ENCODE measurements at places on chromosomes 6 and 20. TPM values are rescaled to one million over a fixed set of nuclear protein-coding genes. Genes with fewer than 3 reads are reported as not detected.

DNA sequence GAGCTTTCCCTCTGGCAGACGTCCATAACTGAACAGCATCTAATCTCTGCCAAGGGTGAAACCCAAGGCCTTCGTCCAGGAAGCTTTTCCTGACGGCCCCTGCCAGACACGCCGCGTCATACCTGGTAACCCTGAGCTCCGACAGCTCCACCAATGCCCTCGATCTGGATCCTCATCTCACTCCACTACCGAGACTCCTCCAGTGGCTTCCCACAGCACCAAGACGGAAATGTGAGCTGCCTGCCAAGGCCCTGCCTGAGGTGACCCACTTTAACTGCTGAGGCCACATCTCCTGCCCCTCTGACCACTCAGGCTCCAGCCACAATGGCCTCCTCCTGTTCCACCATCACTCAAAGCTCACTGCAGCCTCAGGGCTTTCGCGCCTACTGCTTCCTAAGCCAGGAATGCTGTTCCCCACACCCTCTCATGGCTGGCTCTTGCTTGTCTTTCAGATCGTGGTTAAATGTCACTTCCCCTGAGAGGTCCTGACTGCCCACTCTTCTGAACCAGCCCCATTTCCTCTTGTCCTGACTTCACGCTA is 143.2 kb downstream of the PREX1 start:
- DNase-seq: no peak

- DNase-seq: no peak
These were observed 43.8 kb downstream of the POPDC3 start for GRCh38 chr6:105135907-105136430.

DNA sequence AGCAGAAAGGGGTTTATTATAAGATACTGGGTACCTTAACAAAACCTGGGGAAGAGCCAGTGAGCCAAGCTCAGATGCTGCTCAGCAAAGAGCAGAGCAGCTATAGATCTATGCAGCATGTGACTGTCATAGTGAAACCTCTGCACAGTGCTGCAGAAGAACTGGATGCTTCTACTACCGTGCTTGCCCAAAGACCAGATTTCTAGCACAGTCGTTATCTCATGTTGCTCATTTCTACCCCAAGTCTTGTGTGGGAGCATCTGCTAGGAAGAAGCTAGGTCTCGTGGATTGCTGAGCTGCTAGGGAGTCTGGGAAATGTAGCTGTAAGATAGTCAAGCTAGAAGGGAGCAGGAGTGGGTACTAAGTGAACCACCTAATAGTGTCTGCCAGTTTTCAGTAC is 31.7 kb upstream of the GNRH2 start:
- DNase-seq: peak; percentile 63

GRCh38 chr6:114428341-114428740 is 85.5 kb upstream of the HS3ST5 start:
- DNase-seq: no peak

- no peak for DNase-seq
These were observed 36.2 kb upstream of the PLCB1 start for GRCh38 chr20:8095648-8096572.

GRCh38 chr20:2559651-2560050 is 23.3 kb downstream of the TMC2 start:
- no peak for DNase-seq

Gene PACSIN1
- not detected for total RNA-seq

Gene SMLR1
- not detected for total RNA-seq

Gene KCNQ5
- total RNA-seq: 6.1 TPM
